ENCODE measurements at places on chromosomes 3 and 15.
A peak's percentile ranks its signal among the peaks of the same experiment; 100 is the strongest.

- DNase-seq: no peak
Measured at GRCh38 chr15:89115547-89115946, 27.3 kb downstream of the ABHD2 start.

GRCh38 chr3:127216415-127217261 is 23.7 kb downstream of the PRR23E start:
- DNase-seq: no peak

GRCh38 chr3:175075269-175075668 is 216.1 kb downstream of the NAALADL2 start:
- DNase-seq: no peak

DNA sequence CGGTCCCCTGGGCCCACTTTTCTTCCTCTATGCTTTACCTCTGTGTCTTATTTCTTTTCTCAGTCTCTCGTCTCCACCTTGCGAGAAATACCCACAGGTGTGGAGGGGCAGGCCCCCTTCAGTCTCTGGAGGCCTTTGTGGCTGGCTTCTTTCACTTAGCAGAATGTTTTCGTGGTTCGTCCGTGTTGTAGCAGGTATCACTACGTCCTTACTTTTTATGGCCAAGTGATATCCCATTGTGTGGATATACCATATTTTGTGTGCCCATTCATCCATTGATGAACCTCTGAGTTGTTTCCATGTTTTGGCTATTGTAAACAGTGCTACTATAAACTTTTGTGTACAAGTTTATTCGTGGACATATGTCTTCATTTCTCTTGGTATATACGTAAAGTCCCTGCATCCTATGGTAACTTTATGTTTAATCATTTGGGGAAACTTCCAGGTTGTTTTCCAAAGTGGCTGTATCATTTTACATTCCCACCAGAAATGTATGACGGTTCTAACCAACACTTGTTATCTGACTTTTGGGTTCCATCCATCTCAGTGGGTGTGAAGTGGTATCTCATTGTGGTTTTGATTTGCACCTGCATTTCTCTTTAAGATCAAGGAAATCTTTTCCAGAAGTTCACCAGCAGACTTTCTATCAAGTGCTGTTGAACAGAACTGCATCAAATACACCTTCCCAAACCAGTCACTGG is 5.6 kb downstream of the PIGZ start:
- no peak for DNase-seq

GRCh38 chr15:47691882-47692281 is 25.4 kb upstream of the SEMA6D start:
- DNase-seq: no peak

- DNase-seq: no peak
Measured at GRCh38 chr3:100329800-100330489, 4.6 kb upstream of the NIT2 start.

- no peak for DNase-seq
Measured at GRCh38 chr15:58378241-58379085, 53.3 kb upstream of the LIPC start.

- no peak for DNase-seq
Measured at GRCh38 chr3:132236701-132237651, 80.2 kb upstream of the ACP3 start.

GRCh38 chr15:32936283-32936918 is 218.6 kb downstream of the GREM1 start:
- peak; percentile 10 for DNase-seq

DNA sequence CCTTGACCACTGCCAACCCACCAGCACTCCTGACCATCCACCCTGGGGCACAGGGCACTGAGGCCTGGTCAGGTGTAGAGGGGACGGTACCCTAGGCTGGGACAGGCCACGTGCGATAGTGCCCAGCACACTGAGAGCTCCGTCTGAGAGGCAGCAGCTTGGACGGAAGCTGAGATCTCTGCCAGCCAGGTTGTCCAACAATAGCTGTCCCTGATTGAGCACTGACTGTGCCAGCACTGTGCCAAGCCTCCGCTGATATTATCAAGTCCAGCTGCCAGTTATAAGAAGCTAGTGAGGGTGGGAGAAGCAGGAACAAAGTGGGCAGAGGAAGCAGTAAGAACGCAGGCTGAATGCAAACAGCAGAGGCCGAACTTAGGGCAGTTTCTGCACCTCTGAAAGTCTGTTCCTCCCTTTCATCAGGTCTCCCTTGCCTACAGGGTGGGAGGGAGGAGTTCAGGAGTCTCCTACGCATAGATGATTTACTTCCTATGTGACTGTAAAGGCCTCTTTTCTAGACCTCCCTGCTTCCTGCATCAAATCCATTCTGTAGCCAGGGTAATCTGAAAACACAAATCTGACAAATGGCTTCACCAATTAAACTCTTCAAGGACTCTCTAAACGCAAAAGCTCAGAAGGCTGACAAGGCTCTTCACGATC is 29.7 kb downstream of the MRPS11 start:
- DNase-seq: no peak

DNA sequence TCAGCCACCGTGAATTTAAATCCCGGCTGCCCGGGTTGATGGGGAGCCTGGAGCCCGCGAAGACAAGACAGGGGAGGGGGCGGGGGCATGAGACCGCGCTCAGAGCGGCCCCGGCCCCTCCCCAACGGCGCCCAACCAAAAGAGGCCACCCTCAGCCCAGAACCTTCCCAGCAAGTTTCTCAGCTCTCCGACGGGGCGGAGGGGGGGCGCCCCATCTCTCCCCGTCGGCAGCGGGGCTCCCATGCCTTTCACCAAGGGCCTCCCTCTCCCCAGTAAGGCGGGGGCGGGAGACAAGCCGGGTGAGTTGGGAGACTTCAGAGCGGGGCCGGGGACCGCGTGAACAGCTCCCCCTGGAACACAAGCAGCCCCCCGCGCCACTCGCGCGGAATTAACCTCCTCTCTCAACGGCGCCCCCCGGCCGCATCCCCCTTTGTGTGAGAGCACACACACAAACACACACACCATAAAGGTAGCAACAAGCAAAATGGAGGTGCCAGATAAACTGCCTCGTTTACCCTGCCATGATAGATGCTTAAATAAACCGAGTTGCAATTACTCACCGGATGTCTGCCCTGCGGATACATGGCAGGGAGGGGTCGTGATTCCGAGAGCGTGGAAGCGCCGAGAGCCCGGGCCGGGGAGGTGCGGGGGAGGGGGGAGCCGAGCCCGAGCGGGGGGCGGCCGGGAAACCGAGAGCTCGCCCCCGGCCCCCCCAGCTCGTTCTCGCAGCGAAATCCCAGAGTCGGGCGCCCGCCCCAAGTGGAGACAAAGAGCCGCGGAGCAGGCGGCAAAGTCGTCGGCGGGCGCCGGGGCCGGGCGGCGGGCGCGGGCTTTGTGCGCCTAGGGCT is 1.3 kb downstream of the TLE3 start:
- DNase-seq: peak; percentile 73

- no peak for DNase-seq
Measured at GRCh38 chr15:40273428-40273827, 9.4 kb downstream of the ANKRD63 start.

GRCh38 chr3:134029734-134030378 is at the start of gene SLCO2A1:
Gene SLCO2A1, minus strand, starts transcription at chr3:134029925. Its CDS starts 123 bp downstream, at chr3:134029802.
- DNase-seq: no peak

GRCh38 chr15:64333986-64334929 is 21.7 kb downstream of the CSNK1G1 start:
- DNase-seq: no peak

GRCh38 chr15:48647962-48648361 is 2.5 kb upstream of the FBN1 start:
- peak; percentile 45 for DNase-seq

DNA sequence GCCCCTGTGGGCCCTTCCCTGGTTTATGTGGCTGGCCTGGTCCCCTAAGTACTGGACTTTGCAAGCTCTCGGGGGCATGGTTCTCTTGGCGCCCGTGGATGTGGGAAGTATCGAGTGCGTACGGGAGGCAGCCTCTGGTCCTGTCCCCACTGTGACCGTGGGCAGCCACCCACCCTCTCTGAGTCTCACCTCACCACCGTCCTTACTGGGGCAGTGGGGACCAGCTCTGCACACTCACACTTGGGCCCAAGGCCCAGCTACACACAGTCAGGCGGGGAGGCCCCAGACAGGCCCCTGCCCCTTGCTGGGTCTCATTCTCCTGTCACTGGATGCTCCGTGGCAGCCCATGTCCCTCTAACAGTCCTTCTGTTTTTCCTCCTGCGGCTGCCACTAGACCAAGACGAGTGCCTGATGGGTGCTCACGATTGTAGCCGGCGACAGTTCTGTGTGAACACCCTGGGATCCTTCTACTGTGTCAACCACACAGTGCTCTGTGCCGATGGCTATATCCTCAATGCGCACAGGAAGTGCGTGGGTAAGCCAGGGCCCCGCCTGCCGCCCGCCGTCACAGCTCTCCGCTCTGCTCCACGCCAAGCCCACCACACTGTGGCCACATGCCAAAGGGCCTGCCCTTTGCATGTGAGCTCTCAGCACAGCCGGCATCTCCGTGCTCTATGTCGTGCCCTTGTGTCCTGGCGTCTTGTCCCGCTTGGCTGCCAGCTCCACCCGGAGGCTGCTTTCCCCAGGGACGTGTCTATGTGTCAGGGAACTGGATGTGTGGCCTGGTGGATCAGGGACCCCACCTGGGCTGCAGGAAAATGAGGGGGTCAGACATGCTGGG is 72.7 kb downstream of the FBLN2 start:
- DNase-seq: no peak

DNA sequence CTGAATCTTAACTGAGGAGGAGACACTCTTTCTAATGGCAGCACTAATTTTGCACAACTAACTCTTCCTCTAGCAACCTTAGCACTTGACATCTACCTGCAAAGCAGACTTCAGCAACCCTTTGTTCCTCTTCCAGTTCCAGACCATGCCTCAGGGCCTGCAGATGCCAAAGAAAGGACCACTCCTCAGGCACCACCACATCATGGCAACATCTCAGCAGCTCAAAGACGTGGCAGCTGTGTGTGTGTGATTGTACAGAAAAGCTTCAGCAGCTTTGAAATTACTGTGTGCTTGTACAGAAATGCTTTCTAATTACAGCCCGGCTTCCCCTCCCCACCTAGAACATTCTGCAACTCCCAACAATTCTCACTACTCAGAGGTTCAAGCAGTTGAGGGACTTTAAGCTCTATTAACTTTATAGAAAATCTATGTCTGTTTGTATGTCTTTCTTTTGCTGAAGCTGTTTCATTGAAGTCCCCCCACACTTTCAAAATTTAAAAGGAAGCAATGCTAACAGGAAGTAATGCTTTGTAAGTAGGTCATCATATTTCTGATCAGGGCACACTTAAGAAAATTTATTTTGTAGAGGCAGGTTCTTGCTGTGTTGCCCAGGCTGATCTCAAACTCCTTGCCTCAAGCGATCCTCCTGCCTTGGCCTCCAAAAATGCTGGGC is 115.2 kb downstream of the CD47 start:
- DNase-seq: no peak

- no peak for DNase-seq
Measured at GRCh38 chr15:39286706-39287105, 294.2 kb upstream of the THBS1 start.

DNA sequence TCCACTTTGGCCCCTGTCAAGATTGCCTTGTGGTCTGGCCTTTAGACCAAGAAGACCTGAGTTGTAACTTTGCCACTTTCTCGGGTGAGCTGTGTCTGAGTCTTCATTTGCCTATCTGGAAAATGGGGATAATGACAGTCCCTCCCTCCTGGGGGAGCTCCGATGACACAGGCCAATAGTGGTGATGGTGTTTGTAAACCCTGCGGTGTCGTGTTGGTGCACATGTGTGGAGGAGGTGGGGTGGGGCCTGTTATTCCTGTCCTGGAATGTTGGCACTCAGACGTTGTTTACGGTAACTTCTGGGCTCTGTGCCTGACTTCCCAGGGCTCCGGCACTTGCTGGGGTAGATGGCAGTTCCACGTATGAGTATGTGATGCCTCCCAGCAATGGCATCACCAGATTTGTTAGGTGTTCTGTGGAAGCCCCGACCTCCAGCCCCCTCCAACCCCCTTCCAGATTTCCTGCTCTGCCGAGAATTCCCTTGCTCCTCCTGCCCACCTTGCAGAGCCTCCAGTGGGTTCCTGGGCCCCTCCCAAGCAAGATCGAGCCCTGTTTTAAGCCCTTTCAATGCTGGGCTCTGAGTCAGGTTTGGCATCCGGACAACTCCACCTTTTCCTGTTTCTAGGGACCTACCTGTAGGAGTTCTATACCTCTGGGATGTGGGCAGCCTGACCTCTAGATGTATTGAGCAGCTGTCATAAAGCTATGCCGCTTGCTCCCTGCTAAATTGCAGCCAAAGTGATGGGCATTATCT is 31.4 kb downstream of the HRH1 start:
- no peak for DNase-seq

- DNase-seq: peak; percentile 55
Measured at GRCh38 chr3:153070511-153070868, 91.5 kb upstream of the RAP2B start.

DNA sequence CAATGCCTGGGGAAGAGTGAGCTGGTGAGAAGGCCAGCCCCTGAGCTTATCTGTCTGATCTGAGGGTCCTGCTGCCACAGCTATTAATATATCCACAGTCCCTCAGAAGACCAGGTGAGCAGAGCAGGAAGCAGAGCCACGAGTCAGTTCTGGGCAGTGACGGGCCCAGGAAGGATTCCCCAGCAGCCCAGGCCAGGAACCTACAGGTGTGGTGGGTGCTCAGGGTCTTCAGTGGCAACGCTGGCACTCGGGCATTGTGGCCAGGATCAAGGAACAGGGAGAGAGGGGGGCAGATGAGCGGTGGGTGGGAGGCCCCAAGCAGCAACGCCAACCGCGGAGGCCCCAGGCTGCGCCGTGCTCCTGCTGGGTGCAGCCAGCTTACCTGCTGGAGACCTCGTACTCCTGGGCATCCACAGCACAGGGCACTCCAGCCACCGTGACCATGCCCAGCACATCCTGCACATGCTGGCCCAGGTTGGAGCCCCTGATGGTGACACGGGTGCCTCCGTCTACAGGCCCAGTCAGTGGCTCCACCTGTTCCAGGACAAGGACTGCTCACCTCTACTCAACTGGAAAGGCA is 12.3 kb downstream of the PLXNB1 start:
- no peak for DNase-seq

DNA sequence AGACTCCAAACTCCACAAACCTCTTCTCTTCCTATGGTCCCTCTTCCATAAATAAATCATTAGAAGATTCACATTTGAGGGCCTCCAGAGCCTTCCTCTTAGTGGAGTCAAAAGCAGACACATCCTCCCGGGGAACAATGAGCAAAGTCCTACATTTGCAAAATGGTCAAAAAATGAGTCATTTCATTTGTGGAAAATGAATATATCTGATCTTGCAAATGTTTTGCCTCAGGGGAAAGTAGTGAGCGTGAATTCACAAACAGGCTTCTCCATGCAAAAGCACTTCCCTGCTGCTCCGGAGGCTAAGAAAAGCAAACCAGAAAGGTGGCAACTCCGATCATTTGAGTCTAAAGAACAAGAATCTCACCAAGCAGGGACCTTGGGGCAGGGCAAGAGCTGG is 86.7 kb upstream of the IQSEC1 start:
- no peak for DNase-seq

GRCh38 chr3:193947596-193947995 is 188.4 kb upstream of the HES1 start:
- DNase-seq: no peak

GRCh38 chr15:50140983-50141382 is 21.9 kb upstream of the ATP8B4 start:
- no peak for DNase-seq

DNA sequence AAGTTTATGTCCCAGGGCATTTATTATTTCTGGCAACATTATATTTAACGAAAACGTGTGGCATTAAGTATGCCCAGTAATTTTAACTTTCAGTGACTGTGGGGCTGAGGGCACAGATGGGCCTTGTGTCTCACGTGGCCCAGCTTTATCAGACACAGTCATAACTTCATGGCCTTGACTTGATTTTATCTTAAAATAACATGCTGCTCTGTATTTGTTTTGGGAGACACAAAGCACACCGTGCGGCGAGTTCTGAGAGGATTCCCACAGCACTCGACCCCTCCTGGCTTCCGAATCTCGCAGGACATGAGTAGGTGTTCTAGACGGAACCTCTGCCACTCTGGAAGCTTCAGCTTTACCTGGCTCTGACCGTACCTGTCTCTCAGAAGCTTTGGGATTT is 180.8 kb downstream of the ADAMTS17 start:
- no peak for DNase-seq

Measured in OCI-M1 (cell line).